ENCODE measurements at places on chromosomes 12 and 14.

DNA sequence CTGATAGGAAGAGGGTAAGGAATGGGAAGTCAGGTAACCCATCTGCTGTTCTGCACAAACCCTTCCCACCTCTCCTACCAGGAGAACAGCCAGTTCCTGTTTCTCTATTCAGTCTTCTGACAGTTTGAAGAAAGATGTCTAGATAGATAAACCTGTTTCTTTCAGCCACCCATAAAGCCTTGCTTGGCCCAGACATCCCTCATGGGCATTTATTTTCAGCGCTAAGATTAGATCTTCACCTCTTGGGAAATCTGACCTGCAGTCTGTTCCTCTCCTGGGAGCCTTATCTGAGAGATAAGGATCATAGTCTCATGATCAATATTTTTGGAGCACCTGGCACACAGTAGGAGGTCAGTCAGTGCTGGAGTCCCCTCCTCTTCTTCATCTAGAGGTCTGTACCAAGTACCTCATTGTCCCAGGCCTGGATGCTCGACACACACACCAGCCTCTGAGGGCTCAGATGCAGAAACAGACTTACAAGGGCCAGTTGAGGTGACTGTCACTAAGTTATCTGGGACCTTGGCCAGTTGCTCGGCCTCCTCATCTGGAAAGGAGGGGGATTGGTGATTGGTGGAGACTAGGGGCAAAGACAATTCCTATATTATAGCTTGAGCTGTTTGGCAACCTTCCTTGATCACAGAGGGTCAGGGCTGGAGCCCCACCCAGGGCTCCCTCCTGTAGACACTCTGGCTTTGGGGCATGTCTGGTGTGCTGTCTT is 18.2 kb downstream of the ACVRL1 start:
- no peak for DNase-seq

DNA sequence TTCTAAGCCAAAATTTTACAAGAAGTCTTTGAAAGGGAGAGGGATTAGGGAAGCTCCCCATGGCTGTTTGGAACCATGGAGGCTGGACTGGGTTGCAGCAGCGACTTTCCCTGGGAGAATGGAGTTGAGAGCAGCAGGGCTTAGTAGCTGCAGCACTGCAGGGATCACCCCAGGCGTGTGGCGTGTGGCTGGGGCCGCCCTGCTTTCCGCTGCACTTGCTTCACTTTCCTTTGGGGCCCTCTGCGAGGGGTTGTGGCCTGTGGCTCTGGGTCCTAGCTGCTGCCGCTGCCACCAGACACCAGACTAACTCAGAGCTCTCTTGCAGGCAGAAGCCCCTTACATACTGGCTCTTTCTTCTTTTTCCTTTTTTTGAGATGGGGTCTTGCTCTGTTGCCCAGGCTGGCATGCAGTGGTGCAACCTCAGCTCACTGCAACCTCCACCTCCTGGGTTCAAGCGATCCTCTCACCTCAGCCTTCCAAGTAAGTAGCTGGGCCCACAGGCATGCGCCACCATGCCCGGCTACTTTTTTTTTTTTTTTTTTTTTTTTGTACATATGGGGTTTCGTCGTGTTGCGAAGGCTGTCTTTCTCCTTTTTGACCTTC is 25.4 kb downstream of the CCDC62 start:
- DNase-seq = no peak

- no peak for DNase-seq
Observed at GRCh38 chr12:6311822-6312528, 1.5 kb downstream of the PLEKHG6 start.

DNA sequence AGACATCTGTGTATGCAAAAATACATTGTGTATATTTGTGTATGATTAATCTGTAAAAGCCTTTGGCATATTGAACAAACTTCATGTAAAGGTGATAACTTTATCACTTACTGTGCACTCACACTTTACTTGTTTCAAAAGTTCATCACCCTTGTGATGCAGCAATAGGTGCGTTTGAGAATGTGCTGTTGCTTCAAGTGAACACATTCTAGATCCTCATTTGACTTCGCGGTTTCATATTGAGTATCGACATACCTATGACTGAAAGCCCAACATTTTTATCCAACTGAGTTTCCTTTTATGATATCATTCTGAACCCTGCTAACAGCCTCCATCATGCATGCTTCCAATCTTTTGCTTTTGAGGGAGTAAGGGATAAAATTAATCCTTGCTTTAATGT is 1086.9 kb downstream of the TMEM121 start:
- no peak for DNase-seq

- DNase-seq = no peak
Observed at GRCh38 chr12:94208622-94208966, 60.2 kb downstream of the PLXNC1 start.

- no peak for DNase-seq
Observed at GRCh38 chr12:93925585-93926205, 222.7 kb upstream of the PLXNC1 start.

- no peak for DNase-seq
Observed at GRCh38 chr12:23431006-23431405, 518.5 kb downstream of the SOX5 start.

- peak; percentile 20 for DNase-seq
Observed at GRCh38 chr12:3453990-3454680, 36.9 kb upstream of the PRMT8 start.

DNA sequence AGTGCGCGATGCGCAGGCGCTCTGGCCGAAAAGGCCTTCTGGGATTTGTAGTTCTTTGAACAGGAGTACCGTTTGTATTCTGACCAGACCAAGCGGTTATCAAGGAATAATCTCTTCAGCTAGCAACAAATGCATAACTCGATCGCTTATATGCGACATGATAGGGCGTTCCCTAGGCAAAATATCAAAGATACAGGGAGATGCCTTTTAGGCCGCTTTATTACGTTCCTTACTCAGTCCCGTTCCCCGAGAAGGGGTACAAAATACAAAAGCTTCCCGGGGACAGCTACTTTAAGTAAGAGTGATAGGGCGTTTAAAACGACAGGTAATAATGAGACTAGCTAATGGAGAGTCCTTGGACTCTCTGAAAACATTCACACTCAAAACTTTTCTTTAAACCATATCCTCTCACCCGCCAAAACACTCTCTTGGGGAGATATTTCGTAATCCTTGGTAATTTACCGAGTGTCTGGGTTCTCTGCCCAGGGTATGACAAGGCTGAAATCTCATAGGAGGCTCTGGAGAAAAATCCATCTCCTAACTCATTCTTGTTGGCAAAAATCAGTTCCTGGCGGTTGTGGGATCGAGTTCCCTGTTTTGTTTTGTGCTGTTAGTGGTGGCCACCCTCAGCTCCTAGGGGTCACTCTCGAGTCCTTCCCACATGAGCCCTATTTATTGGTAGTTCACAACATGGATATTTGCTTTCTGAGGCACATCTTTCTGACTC is 412 bp upstream of the SNW1 start:
- peak; percentile 20 for DNase-seq

DNA sequence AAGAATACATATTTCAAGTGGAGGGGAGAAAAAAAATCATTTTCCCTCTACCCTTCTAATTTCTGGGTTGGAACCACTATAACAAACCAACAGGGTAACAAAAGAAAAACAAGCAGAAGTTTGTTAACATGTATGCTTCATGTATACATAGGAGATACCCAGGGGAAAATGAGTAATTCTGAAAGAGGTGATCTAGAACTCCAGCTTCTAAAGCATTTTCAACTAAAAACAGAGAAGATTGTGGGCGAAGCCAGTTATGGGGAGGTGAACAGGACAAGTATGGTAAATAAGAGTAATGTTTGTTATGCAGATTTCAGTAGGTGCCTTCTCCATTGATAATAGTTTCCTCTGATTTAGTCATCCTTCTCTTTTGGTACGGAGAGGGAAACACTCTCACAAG is 16.7 kb downstream of the FNTB start:
- DNase-seq = no peak

- DNase-seq = no peak
Observed at GRCh38 chr12:102167821-102168604, 29.6 kb downstream of the PMCH start.

DNA sequence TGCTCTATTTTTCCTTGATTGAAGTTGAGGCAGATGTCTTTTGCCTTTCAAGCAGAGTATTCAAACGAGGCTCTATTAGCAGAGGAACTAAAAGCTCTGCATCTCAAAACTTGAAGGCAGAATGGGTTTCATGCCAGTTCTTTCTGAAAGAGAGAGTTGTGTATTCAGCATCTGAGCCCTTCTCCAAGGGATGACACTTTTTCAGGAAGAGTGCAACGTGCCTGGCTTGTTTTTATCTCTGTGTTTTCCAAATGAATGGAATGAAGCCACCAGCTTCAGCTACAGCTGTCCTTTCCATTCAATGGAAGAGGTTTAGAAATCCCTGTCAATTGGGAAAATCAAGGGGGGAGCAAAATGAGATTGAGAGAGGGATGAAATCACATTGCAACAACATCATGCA is 14.6 kb downstream of the BEST3 start:
- DNase-seq = no peak

DNA sequence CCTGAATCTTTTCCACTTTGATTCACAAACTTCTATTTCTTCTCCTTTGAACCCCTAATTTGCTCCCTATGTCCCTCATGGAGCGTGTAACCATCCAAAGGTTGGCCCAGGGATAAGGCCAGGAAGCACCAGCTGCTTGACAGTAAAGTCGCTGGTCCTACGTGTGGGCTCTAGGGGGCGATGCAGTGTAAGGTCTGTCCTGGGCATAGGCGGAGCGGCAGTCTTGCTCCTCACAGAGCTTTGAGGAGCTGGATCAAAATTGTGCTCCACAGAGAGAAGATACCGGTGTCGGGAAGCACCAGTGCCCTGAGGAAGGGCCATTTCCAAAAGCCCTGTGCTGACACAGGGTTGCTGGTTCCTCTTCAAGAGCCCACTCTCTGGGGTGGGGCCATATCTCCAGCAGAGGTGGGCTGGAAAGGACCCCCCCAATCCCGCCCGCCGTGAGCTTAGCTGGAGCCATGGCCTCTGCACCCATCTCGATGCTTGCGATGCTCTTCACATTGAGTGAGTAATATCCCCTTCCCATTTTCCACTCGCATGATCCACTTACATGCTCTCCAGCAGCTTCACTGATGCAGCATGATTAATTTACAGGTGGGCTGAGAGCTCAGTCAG is 49.9 kb upstream of the OR4E1 start:
- DNase-seq = no peak

GRCh38 chr12:119668324-119668841 is 450 bp downstream of the PRKAB1 start:
- no peak for DNase-seq

DNA sequence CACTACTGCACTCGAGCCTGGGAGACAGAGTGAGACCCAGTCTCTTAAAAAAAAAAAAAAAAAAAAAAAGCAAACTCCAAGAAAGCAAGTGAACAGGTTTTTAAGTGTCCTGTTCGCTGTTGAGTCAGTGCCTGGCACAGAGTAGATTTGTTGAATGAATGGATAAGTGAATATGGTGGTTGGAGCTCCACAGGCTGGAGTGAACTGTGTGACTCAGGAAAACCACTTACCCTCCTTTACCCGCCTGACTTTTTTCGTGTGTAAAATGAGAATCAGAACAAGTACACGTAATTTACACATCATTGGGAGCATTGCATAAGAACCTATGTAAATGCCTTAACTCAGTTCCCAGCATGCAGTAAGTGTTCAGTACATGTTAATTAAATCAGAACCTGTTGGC is 24.0 kb upstream of the ESRRB start:
- no peak for DNase-seq

- DNase-seq = no peak
Observed at GRCh38 chr14:24232645-24233537, at the start of gene GMPR2. GMPR2 (plus strand) TSS chr14:24232929; CDS start chr14:24233254, 325 bp downstream.

- no peak for DNase-seq
Observed at GRCh38 chr12:83920821-83921547, 991.6 kb downstream of the SLC6A15 start.

Measured in fibroblast of skin of left quadriceps (primary cell).